ENCODE measurements at places on chromosomes 7 and 10.

DNA sequence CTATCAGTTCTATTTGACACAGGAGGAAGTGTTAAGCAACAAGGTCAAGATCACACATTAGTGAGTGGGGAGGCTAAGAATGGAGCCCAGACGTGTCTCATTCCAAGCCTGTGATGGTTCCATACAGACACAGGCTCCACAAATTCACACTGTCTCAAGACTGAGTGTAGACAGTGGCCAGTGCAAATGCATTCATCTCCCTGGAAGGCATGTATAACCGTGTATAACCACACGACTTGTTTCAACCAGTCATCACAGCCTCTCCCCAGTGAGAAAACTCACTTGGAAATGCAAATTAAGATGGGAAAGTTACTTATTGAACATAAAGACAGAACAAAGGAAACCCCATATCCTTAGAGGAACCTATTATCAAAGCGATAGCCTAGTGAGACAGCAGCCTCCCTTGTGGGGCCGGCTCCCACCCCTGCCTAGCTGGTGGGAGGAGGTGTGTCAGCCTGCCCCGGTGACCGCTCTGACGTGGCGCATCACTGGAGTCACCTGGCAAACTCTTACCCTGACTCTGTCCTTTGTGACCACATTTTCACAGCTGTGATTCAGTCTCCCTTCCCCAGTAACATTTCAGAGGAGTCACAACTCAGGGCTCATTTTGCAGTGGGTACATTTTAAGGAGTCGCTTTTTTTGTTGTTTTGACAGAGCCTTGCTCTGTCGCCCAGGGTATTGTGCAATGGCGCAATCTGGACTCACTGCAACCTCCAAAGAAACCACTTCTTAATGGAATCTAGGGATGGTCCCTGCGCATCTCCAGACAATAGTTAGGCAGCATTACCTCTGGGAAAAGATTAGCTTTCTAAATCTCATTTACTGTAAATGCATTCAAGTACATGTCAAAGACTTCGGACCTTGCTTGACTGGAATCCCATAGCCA lies 126.6 kb upstream of the PARD3 start:
- DNase-seq: no peak

DNA sequence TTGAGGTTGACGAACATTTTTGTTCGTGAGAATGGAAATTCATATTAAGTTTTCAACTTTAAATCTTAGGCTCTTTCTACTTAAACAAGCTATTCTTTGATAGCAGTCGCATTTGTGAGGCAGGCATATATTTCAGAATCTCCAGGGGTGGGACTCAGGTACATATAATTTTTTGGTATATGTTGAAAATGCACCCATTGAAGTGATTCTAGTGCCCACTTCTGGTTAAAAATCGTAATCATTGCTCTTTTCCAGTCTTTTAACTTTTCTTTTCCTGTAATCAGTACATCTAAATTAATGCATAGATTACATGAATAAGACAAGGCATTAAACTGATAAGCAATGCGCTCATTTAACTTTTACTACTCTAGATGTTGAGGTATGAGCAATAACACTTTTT lies 67.8 kb downstream of the ZNRF2 start:
- DNase-seq: no peak

DNA sequence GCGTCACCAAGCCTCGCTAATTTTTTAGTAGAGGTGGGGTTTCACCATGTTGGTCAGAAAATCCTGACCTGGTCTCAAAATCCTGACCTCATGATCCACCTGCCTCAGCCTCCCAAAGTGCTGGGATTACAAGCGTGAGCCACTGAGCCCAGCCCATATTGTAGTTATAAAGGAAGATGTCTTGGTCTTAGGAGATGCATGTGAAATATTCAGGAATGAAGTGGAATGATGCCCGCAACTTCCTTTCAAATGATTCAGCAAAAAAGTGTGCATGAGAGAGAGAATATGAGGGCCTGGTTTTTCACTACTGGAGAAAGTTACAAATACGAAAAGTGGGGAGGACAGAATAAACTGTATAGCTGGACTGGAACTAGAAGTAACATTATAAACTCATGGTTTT lies 15.9 kb downstream of the TMEM209 start:
- DNase-seq: no peak

DNA sequence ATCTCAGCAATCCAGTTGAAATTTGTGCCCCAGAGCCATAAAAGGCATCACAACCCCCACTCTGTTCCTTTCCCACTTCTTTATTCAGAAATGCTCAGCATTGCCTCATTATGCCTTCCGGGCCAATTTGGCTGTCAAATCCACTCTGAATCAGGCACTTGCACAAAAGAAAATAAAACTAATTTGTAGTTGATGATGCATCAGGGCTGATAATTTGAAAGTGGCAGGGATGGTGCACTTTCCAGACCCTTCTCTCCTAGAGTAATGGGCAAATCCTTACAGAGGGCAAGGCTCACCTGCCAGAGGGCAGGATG lies 147.9 kb upstream of the PDE1C start:
- DNase-seq: no peak

- DNase-seq: peak; percentile 93
Measured at GRCh38 chr10:97334370-97335175, at the start of gene FRAT2. TSS of gene FRAT2 (minus strand) at chr10:97334729. CDS start at chr10:97334572, 157 bp downstream.

- no peak for DNase-seq
Measured at GRCh38 chr7:141891336-141891735, 24.9 kb upstream of the OR9A4 start.

- no peak for DNase-seq
Measured at GRCh38 chr10:83612050-83612449, 527.3 kb upstream of the GHITM start.

GRCh38 chr10:33067481-33067880 lies 109.5 kb upstream of the ITGB1 start:
- no peak for DNase-seq

- DNase-seq: no peak
Measured at GRCh38 chr10:69234447-69234846, 14.3 kb downstream of the HKDC1 start.

GRCh38 chr7:157136372-157136771 lies 2.4 kb upstream of the UBE3C start:
- no peak for DNase-seq

DNA sequence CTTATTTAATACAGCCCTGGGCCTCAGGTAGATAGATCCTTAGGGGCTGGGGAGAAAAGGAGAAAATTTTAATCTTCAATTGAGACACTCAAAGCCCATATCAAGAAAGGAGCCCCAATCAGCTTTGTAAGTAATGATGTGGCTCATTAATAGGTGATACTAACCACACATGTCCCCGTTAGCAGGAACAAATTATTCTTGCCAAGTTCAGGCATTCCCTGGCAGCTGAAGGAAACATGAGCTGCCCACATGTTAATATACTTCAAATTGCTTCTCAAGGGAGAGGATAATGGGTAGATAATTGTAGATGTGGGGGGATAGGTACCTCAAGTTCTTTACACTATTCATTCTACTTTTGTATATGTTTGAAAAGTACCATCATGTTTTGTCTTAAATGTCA lies 14.5 kb downstream of the IFIT5 start:
- DNase-seq: no peak

DNA sequence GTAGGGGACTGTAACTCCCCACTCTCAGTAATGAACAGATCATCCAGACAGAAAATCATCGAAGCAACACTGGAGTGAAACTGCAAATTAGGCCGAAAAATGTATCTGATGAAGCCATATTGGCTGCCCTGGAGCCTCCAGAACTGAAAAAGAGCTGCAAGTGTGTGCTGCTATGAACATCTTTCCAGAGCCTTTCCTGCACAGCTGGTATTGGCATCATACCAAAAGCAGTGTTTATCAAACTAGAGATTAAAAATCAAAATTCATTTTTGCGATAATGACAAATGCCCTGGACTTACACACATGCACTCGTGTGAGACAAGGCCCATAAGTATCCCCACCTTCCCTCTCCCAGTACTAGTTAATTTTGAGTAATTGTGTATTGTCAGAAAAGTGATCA lies 6.8 kb upstream of the CLDN12 start:
- DNase-seq: no peak

DNA sequence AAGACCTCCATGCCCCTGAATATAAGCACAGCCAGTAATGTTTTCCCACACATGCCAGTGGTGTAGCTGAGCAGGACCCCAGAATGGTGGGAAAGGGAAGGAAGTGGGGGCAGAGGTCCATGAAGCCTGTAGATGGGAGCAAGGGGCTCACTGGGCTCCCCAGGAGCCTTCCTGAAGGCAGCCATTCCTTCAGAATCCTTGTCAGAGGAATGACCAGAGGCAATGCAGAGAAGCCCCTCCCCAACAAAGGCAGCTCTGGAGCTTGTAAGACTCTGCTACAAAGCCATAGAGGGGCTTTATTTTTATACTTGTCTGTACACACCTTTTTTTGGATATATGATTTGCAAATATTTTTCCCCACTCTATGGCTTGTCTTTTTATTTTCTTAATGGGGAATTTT lies 165.0 kb upstream of the TCF7L2 start:
- no peak for DNase-seq

- no peak for DNase-seq
Measured at GRCh38 chr7:74429153-74429747, 24.5 kb upstream of the GTF2IRD1 start.

- DNase-seq: no peak
Measured at GRCh38 chr10:22894714-22895113, 33.1 kb upstream of the ARMC3 start.

- DNase-seq: no peak
Measured at GRCh38 chr10:80583685-80584084, 46.0 kb downstream of the SH2D4B start.

DNA sequence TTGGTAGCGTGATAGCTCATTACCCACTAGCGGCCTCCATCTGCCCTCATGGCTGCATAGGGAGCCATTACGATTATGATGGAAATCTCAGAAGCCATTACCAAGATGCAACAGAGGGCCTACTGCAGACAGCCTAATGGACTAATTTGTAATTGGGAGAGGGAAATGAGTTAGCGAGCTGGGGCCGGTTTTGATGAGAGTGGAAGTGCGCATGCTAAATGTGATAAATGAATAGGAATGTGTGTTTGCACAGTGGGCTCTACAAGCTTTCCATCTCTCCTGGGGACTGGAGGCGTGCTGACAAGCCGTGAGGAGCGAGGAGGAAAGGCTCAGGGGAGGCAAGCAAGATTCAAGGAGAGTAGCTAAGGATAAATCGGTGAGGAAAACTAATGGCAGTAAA lies 644.5 kb upstream of the GALNT17 start:
- no peak for DNase-seq

DNA sequence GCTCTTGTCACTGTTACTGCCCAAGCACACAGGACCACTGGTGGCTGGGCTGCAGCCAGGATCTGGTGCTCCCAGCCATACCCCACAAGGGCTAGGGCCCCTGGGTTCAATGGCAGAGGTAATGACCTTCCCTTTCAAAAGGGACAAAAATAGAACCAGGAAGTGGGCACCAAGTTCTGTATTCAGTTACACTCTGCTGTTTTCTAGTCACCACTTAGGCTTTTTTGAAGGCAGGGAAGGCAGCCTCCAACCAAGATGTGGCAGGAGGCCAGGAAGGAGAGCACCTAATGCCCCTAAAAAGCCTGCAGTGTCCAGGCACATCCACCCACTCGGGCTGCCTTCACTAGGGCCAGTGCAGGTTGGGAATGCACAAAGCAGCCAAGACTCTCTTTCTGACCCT lies 47.8 kb downstream of the NOD1 start:
- DNase-seq: no peak

DNA sequence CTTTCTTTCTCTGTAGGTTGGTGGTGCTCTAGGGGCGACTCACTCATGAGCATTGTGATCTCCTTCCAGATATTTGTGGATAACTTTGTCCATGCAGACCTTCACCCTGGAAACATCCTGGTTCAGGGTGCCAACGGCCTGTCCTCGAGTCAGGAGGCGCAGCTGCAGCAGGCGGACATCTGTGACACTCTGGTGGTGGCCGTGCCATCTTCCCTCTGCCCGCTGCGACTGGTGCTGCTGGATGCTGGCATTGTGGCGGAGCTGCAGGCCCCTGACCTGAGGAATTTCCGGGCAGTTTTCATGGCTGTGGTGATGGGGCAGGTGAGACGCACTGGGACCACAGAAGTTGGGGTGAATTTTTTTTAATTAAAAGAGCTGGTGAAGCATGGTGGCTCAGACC lies 9.6 kb upstream of the NDUFB2 start:
- DNase-seq: no peak

DNA sequence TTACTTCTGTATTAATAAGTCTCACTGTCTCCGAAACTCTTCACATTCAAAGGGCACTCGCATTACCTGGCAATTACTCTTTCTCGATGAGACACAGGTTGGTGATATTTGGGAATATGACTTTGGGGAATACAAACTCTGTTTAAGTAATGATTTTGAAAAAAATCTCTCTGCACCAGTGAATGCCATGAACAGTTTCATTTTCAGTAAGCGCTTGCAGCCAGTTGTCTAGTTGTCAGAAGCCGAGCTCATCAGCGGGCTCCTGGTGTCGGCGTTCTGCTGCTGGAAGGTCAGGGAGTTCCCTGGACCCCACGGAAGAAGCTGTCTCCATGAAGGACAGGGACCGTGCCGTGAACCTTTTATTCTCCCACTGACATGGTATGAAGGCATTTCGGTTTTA lies 57.7 kb downstream of the PTPRE start:
- DNase-seq: no peak

GRCh38 chr7:77897004-77897547 lies 98.5 kb downstream of the PHTF2 start:
- DNase-seq: no peak

DNA sequence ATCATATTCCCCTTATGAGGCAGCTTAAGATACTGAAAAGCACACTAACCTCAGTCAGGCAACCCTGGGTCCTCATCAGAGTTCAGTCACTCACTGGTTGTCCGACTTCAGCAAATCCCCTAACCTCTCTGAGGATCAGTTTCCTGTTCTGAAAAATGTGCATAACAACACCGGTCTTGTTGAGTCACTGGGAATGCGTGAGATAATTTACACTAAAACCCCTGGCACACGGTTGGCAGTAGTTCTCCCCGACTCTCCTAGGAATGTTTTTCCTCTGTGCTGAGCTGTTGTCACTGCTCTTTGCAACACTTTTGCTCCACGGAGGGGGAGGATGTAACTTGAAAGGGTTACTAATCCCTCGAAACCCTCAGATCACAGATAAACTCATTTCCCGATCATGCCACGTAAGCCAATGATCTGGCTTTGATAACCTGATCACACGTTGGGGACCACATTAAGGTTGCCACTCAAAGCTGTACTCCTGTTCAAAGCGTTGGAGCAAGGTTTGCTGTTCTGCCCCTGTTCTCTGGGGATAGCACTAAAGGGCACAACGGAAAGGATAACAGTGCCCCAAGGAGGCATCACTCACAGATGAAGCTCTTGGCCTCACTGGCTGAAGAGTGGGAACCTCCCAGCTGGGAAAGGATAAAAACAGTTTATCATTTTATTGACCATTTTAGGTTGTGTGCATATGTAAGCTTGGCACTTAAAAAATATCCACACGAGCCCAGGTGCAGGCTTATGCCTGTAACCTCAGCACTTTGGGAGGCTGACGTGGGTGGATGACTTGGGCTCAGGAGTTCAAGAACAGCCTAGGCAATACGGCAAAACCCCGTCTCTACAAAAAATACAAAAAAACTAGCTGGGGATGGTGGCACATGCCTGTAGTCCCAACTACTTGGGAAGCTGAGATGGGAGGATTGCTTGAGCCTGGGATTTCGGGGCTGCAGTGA lies 5.0 kb upstream of the RBM17 start:
- DNase-seq: no peak

DNA sequence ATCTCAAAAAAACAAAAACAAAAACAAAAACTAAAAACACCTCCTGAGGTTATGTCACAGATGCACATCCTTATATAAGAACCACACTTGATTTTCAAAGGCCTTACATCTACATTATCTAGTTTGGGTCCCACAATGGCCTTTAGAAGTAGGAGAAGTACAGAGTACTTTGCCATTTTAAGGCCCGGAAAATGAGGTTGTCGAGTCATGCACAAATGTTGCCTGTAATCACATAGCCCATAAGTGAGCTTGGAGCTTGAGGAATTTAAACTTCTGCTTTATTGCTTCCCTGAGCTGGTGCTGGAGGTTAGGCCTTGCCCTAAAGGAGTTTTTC lies 9.7 kb upstream of the MKRN1 start:
- no peak for DNase-seq
